Amygdala (tissue), 56 donors: ENCODE measurements at places on chromosomes 6 and 20.
A peak's percentile ranks its signal among the peaks of the same experiment; 100 is the strongest.

- DNase-seq, result no peak
These were observed 307.5 kb downstream of the EYS start for GRCh38 chr6:65399355-65400084.

DNA sequence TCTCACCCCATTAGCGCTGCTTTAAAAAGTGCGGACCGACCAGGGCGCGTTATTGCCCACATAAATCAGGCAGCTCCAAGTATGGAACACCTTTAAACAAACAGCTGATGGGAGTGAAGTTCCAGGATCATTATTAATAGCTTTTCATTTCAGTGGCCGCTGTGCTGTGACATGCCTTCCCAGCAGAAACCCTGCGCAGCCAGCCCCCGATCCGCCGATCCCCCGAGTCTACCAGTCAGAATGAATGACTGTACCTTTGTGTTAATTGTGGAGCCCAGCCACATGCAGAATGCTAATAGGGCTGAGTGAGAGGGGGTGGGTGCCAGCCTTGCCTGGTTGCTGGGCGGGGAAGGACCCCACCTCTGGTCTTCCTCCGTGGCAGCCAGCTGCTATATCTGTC is 21.9 kb downstream of the CDH22 start:
- DNase-seq, result no peak

DNA sequence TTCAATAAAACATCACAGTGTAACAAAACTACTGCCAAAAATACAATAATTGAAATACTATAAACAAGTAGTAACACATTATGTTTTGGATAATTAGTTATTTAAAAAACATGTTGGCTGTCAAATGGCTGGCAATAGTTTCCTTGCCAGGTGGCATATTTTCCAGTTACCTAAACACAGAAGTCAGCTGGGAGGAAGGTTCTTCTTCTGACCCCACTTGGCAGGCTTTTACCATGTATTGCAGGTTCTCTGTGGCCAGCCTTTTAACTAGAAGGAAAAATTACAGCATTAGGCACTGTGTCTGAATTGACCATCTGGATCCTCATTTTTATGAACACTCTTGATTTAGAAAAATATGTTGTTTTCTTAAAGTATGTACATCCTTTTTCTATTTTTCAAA is 131.4 kb downstream of the MMS22L start:
- DNase-seq, result no peak

- peak; percentile 13 for DNase-seq
These were observed 9.0 kb downstream of the UQCC2 start for GRCh38 chr6:33702345-33702977.

- DNase-seq, result no peak
These were observed 236.0 kb upstream of the EYS start for GRCh38 chr6:65943051-65943450.

DNA sequence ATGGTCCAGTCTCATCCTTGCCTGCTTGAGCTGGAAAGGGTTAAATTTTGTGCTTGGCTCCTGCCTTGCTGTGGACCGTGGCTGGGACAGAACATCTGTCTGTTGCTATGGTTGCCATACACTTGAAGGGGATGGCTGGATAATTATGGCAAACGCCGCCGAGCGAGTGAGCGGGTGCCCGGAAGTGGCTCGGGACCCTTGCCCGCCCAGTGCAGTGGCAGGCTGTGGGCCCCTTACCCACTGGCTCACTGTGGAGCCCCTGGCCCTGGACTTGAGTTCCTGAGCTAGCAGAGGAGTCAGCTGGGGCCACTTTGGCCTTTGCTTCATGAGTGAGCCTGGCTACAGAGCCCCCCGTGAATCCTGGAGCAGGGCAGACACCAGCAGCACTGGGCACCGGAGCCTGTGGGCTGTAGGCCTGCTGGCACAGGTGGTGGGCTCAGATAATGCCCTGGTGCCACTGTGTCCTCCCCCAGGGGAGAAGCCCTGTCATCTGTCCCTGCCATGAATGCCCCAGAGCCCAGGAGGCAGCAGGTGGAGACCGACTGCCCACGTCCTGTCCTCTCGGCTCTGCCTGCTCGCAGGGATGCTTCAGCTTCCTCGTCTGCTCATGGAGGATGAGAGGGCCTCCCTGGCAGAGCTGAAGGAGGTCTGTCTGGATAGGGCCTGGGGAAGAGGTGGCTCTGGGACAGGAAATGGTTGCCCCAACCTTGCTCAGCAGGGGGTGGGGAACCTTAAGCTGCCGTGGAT is 25.5 kb upstream of the NOL4L start:
- no peak for DNase-seq

GRCh38 chr6:11198663-11199603 is 33.5 kb downstream of the NEDD9 start:
- no peak for DNase-seq

DNA sequence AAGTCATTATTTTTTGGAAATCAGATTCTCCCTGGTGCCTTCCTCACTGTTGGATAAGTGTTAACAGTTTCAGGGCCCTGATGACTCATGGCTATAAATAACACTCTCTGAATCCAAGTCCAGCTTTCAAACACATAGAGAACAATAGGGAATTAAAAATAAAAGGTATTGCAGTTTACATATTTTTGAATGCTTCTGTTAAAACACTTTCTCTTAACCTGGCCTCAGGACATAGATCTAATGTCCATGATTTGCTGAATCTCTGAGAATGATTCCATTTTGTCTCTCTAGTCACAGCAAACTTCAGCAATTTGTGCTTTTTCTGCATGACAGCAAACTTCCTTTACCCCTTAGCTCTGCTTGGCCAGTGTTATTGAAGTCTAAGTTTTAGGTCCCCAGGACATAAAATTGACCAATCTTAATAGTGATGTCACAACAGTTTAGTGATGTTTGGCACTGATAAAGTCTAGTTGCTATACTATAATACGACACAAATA is 1192.4 kb upstream of the CITED2 start:
- no peak for DNase-seq

DNA sequence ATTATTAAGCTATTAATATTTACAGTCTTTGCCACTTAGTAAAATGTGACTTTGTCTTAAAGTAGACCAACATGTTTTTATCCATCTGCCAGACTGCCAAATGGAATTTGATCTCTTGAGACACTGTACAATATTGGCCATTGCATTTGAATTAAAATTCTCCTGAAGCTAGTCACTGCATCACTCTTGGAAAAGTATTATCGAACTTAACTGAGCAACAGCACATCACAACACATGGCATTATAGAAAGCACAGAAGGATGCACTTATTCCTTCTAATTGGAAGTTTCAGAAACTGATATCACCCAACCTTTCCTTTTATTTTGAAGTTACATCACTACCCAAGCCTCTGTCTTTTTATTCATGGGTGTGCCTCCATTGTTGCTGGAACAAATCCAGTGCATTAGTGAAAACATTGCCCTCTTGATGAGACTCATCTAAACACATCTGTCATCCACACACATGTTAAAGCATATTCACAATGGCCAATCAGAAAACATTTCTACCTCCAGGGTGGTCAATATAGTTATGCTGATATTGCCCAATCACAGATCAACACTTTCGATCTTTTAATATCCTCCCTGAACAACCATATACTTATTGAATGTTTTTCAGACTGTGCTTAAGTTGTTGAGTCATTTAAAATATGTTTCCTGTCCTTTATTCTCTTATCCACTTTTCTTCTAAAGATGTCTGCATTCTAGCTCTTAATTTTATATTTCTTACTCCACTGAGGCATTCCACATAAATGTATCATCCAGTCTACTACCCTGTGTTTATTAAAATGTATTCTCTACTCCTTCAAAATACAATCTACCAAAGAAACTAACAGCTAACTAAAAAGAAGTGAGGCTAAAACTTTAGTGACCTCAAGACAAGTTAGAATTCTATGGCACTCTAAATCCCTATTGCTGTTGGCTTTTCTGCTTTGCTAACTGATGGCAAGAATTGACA is 535.0 kb downstream of the RFPL4B start:
- DNase-seq, result no peak

GRCh38 chr6:128252341-128253176 is 267.8 kb downstream of the PTPRK start:
- no peak for DNase-seq

- DNase-seq, result no peak
These were observed 16.8 kb upstream of the BNIP5 start for GRCh38 chr6:36353411-36353915.

DNA sequence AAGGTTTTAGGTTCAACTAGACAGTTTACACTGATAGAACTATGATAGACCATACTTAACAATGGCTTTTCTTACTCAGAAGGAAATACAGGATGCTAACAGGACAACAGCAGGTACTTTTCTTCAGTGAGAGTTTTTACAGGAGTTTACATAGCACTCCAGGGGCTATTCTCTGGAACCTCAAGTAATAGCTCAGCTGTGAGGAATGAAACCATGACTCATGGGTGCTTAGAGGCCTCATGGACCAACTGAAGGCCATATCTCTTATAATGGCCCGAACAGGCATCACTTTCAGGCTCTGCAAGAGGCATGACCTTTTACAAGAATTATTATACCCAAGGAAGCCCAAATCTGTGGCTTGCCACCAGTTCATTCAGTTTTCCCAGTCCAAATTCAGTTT is 31.8 kb downstream of the TREML1 start:
- no peak for DNase-seq

DNA sequence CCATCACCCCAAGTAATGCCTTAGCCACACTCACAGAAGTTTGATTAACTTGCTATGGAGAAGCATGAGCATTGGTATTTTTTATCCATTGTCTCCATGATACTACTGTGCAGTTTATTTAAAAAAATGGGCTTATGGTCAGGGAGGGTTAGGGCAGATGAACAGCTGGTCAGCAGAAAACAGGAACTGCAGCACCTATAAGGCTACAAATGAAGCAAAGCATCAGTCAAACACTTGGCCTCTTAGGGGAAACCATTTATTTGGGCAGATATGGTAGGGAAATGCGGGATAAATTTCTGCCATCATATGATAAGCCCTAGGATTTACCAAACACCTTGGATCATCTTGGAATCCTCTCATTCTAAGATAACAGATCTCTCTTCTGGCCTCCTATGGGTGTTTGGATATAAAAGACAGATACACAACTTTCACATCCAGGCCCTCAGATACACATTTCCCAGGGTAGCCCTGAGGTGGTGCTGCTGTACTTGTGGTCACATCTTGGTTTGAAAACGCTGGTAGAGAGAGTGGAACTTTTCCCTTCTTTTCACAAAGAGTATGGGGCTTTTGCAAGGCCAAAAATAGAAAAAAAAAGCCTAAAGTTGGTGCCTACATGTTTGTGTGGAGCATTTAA is 42.8 kb upstream of the AHI1 start:
- peak; percentile 8 for DNase-seq

GRCh38 chr6:11356404-11357155 is 124.1 kb upstream of the NEDD9 start:
- no peak for DNase-seq

DNA sequence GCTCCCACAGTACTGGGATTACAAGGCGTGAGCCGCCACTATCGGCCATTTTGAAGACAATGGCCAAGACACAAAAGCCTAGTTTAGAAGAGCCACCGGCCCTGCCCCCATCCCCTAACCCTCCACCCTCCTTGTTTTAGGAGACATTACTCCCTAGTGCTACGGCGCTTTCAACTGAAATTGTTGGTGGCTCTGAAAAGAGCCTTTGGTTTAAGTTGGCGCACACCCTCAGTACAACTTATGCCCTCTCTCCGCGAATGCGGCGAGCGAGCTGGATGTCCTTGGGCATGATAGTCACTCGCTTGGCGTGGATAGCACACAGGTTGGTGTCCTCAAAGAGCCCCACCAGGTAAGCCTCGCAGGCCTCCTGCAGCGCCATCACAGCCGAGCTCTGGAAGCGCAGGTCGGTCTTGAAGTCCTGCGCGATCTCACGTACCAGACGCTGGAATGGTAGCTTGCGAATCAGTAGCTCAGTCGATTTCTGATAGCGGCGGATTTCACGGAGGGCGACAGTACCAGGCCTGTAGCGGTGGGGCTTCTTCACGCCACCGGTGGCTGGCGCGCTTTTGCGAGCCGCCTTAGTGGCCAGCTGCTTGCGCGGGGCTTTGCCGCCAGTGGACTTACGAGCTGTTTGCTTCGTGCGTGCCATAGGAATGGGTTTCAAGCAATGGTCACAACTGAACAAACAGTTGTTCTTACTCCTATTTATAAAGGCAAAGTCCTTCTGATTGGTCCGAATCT is 114.9 kb upstream of the BTN3A2 start:
- DNase-seq, result no peak

DNA sequence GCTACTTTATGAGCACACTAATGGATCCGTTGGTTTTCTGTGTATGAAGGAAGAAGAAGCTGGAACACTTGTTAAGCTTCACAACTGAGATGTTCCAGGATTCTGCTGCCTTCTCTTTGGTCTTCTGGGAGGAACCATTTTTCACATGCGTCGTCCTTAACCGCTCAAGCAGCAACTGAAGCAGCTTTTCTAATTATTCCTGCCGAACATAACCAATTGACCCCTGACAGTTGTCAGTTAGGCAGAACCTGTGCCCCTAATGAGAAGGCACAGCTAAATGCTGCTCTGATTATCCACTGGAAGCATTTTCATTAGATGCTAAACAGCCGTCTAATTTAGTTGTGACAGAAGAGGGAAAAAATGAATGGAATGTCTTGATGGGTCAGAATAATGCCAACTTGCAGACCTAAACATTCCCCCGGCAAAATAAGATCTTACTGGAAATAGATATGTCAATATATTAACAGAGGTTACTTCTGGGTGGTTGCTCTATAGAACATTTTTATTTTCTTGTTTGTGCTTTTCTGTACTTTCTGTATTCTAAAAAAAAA is 85.0 kb upstream of the SMLR1 start:
- no peak for DNase-seq

- DNase-seq, result no peak
These were observed 24.4 kb downstream of the CNBD2 start for GRCh38 chr20:35992713-35993335.

DNA sequence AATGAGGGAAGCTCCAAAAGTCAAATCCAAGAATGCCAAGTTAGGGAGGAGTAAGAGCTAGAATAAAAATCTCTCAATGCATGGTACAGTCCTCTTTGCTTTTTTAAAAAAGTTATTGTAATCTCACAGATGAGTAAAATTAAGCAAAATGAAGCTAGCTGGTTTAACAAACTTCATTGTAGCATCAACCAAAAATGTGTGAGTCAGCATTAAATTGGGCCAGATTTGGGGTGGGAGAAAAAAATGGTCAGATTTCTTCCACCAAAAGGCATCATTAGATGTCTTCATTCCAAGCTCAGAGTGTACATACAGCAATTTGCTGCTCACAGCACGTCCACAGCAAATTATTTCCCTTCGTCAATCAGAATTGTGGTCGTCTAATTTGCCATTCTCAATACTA is 441.5 kb upstream of the FLRT3 start:
- DNase-seq, result no peak

DNA sequence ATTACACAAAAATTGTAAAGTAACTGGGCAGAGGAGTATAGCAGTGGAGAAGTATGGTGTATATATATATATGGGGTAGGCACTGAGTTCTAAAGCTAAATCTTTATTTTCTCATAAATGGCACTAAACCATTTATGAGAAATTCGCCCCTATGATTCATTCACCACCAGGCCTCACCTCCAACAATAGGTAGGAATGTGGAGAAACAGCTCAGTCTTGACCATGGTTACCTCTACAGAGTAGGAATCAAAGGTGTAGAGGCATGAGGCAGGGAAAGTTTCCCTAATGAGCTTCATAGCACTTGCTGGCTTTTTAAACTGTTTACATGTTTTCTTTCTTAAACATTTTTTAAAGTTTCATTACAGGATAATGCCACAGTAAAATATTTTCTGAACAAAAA is 36.9 kb upstream of the SUMO4 start:
- DNase-seq, result no peak
